GM04504 (cell line): ENCODE measurements at places on chromosomes 1 and 21.
A peak's percentile ranks its signal among the peaks of the same experiment; 100 is the strongest.

GRCh38 chr21:39633770-39634181 lies 21.0 kb downstream of the B3GALT5 start:
- peak; percentile 93 for DNase-seq

DNA sequence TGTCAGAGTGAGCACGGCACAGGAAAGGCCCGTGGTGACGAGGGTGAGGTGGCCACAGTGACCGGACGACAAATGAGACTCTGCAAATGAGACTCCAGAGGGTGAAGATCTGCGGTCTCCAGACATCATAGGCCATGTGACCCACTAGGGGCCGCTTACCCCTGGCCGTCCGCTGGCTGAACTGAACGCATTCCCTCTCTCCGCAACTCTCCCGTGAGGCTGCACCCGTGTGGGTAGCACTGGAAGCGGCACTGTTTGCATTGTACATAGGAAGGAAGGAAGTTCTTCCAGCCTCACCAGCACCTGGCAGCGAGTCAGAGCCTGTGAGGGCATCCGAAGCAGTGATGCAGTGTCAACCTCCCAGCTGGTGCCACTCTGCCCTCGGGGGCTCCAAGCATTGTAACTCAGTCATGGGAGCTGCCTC lies 23.6 kb upstream of the SPSB1 start:
- no peak for DNase-seq

- DNase-seq = no peak
Observed at GRCh38 chr1:56329970-56330369, 249.4 kb downstream of the PLPP3 start.

DNA sequence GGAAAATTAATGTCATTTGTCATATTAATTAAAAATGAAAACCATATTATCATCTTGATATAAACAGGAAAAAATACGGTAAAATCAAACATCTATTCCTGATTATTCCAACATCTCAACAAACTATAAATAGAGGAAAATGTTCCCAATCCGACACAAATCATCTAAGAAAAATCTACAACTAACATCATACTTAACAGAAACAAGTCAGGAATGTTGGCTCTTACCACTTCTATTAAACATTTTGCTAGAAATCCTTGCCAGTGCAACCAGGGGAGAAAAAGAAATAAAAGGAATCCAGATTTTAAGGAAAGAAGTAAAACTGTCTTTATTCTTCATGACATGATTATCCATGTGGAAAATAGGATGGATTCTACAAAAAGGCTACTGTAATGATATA lies 77.0 kb upstream of the IRF2BP2 start:
- no peak for DNase-seq

- no peak for DNase-seq
Observed at GRCh38 chr21:14711287-14711686, 165.2 kb upstream of the SAMSN1 start.

- DNase-seq = peak; percentile 3
Observed at GRCh38 chr1:209162651-209163050, 420.9 kb upstream of the CAMK1G start.

DNA sequence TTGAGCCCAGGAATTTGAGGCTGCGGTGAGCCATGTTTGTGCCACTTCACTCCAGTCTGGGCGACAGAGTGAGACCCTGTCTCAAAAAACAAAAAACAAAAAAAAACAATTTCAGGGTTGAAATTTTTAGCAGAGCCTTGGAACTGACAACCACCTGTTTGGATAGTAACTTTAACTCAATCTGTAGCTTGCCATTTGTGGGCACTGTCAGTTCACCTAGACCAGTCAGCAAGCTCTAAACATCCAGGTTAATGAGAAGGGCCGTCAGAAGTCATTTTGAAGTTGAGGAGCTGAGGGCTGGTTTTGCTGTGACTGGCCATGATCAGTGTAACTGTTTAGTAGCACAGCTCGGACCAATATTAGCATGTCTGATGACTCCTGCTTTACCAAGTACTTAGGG lies 8.4 kb downstream of the TRAPPC10 start:
- DNase-seq = no peak

- no peak for DNase-seq
Observed at GRCh38 chr1:204834752-204835151, 35.9 kb upstream of the NFASC start.

GRCh38 chr1:196677781-196678509 lies 26.1 kb downstream of the CFH start:
- no peak for DNase-seq

- DNase-seq = no peak
Observed at GRCh38 chr1:54865238-54866073, 21.5 kb downstream of the DHCR24 start.

DNA sequence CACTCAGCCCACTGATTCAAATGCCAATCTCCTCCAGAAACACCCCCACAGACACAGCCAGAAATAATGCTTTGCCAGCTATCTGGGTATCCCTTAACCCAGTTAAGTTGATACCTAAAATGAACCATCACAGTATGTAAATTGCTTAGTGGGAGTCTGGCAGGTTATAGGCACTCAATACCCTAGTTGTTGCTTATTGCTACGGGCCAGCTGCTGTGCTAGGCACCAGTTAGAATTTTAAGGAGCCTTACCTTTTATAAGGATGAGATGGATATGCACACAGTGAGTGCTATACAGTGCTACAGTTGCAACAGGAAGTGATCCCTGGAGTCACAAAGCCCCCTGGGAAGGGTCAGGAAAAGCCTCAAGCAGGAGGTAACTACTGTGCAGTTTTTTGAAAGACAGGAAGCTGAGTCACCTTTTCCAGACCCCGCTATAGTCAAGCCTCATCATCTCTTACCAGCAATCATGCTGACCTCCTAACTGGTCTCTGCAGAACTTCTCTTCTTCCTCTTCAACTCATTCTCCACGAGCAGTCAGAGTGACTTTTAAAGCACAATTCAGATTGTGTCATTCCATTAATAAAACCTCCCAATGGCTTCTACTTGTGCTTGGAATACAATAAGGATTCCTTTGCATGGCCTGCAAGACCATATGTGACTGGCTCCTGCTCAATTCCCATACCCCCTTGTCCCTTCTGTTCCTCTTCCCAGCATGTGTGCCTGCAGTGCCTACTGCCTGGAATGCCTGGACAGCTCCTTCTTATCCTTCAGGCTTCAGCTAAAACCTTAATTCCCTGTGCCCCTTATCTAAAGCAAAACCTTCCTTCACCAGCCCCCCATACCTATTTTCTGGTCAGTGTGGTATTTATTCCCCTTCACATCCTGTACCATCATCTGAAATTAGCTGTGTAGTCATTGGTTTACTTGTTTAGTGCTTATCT lies 10.4 kb upstream of the TLR5 start:
- DNase-seq = no peak

- DNase-seq = peak; percentile 70
Observed at GRCh38 chr1:246608616-246609376, 42.5 kb downstream of the CNST start.

- peak; percentile 17 for DNase-seq
Observed at GRCh38 chr1:180912211-180912800, 391 bp upstream of the KIAA1614 start.

DNA sequence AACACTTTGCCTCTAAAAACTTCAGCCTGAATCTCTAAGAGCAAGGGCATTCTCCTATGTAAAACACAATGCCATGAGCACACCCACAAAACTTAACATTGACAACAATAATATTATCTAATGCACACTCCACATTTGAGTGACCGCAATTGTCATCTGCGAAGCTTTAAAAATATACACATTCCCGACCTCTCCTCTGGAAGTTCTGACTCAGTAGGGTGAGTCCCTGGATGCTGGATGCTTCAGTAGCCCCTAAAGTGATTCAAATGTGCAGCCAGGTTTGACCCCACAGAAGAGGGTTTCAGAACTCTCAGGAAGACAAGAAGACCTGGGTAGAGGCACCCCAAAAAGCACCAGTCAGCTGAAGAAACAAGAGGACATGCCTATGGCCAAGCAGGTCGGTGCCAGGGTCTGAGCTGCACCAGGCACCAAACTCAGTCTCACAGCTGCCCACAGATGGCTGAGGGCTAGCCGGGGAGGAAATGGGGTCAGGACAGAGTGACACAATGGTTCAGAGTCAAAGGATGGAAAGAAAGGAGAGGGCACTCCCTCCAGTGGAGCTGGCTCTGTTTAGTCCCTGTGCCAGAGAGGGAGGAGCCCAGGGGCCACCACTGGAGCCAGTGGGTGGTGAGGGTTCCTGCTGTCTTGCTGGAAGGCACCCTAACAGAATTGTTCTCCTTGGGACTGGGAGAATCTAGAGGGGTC lies 17.4 kb downstream of the PIK3C2B start:
- no peak for DNase-seq

- DNase-seq = no peak
Observed at GRCh38 chr21:38852708-38853107, 47.0 kb downstream of the ETS2 start.

GRCh38 chr1:62462370-62462769 lies 25.5 kb downstream of the USP1 start:
- no peak for DNase-seq

DNA sequence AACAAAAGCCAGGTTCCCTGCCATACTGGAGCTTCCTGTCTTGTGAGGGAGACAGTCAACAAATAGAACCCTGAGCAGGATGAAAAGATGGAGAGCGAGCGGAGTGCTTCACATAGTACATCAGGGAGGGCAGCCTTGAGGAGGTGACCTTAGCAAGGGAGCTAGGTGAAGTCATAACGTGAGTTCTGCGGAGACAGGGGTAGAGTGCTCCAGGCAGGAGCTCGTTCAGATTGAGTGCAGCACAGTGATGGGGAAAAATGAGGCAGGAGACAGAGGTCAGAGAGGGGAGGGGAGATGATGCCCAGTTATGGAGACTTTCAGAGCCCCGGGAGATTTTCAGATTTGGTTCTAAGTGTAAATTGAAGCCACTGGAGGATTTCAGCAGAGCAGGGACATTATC lies 15.3 kb upstream of the CLIC6 start:
- no peak for DNase-seq

GRCh38 chr1:40301066-40301465 lies 16.0 kb downstream of the COL9A2 start:
- DNase-seq = no peak

GRCh38 chr21:43190951-43191350 lies 22.1 kb downstream of the CRYAA start:
- no peak for DNase-seq

GRCh38 chr1:65758128-65758527 lies 34.6 kb upstream of the PDE4B start:
- DNase-seq = no peak

- peak; percentile 90 for DNase-seq
Observed at GRCh38 chr1:232142403-232143314, 487.3 kb downstream of the SIPA1L2 start.

GRCh38 chr1:100622037-100622436 lies 84.1 kb downstream of the GPR88 start:
- DNase-seq = peak; percentile 98
